Dermis blood vessel endothelial cell (primary cell): ENCODE measurements at places on chromosomes 5 and 9. TPM values are rescaled to one million over a fixed set of nuclear protein-coding genes. Genes with fewer than 3 reads are reported as not detected.

GRCh38 chr5:107653685-107654084, 17.1 kb downstream of the EFNA5 start:
- DNase-seq, result no peak

DNA sequence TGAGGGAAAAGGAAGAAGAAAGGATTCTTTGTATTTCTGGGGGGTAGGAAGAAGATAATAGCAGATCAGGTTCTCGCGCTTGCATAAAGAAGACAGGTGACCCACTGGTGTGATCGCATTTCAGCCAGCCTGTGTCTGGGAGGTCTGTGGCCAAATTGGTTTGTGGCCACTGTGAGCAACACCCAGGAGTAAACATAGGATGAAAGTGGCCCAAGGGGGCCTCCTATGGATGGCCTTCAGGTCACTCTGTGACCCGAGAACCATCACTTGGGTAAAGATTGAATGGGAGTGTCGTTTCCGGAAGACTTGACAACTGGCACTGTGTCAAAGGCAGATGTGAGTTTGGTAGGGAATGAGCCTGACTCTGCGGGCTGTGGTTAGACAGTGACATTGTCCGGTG, 34.2 kb downstream of the RAI14 start:
- no peak for DNase-seq

GRCh38 chr5:135648116-135648515, 69.3 kb upstream of the CXCL14 start:
- DNase-seq, result no peak

GRCh38 chr9:27703216-27703980, 130.1 kb upstream of the C9orf72 start:
- DNase-seq, result no peak

DNA sequence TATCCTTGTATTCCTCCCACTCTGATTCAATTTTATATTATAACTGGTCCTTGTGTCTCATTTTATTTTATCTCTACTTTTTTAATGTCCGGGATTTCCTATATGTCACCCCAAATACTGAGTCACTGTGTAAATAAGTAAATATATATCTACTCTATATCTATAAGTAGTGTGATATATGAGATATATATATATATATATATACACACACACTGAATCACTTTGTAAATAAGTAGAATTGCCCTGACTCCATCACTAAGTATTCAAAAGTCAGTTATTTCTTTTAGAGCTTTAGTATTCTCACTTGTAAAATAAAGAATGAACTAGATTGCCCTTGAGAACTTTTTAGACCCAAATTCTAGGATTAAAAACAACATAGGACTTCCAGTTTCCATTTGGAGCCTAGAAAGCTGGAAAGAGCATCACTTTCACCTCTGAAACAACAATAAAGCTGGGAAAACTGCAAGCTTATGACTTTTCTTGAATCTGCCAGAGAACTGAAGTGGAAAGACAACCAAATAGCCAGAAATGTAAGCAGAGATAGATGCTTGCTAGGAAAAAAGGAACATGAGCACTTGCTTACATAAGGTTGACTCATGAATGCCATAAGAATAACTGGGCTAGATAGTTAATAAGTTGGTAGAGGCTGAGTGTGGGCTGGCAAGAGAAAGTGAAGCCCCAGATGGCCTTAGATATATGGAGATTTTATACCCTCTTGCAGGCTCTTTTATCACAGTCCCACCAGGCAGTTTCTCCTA, 171.1 kb upstream of the TLX3 start:
- no peak for DNase-seq

DNA sequence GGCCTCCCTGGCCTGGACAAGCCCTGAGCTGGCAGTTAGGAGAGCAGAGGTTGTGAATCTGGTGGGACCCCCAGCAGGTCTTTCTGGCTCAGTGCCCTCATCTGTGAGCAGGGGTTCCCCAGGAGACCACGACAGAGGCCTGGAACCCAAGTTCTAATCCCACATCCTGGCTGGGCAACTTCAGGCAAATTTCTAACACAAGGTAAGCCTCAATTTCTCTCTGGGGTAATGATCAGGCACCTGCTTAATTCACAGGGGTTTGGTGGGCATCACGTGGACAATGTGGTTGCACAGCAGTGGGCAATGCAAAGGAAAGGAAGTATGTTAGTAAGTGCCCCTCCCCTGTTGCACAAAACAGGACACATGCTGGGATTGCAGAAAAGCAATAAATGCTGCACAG, 1.9 kb upstream of the KCNIP1 start:
- DNase-seq, result no peak

GRCh38 chr9:125538092-125538473, 168.9 kb downstream of the MAPKAP1 start:
- DNase-seq, result peak; percentile 77

- DNase-seq, result peak; percentile 81
Observed at GRCh38 chr9:109098171-109098959, 21.4 kb downstream of the TMEM245 start.

DNA sequence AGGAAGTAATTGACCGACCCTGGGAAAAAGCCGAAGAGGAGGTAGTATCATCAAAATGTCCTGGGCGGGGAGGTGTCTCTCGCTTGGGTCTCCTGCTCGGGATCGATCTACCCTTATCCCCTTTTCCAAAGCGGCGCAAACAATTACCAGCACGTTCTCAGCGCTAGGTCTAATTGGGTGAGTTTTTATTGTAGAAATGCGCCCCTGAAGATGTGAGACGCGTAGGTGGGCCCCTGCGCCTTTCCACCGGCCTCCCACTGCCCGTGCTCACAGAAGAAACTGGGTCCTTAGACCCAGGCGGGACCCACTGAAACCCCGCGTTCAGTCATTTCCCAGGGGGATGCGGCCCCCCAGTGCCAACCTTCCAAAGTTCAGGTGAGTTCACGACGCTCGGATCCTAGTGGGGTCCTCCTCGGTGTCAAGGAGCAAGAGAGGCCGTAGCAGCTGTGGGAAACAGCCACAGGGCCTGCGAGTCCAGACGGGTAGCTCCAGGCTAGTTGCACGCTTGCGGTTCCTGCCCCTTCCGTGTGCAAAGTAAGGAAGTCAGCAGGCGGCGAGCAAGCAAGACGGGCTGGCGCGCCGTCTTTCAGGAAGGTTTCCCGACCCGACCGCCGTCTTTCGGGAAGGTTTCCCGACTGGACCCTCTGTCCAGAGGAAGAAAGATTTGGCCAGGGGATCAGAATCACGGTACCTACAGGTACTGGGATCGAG, 1.5 kb downstream of the SMIM32 start:
- DNase-seq, result peak; percentile 62

DNA sequence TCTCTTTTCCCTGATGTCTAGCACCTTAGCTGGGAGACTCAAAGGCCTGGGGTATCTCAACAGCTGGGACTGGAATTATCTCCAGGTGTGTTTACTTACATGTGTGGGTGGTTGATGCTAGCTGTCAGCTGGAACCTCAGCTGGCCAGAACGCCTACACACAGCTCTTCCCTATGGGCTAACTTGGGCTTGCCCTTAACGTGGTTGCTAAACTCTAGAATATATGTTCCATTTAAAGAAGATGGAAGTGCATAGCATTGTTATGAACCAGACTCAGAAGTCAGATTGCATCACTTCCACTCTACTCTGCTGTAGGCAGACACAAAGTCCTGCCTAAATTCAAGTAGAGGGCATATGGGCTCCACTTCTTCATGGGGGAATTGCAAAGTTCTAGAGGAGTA, 29.3 kb downstream of the SGCD start:
- DNase-seq, result no peak

DNA sequence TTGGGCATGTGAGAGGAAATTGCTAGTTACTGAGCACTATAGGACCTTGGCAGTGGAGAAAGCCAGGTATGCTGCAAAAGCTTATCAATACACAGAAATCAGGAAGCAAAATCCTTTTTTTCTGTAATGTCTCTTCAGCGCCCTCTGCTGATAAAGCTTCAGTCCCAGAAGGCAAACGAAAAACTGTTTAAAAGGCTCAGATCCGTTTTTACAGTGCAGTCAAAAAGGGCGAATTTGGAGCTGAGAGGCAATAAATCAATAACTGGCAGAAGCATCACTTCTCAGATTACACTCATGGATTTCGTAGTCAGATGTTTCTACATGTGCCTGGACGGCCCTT, 1.1 kb upstream of the MAN2A1 start:
- DNase-seq, result peak; percentile 67

DNA sequence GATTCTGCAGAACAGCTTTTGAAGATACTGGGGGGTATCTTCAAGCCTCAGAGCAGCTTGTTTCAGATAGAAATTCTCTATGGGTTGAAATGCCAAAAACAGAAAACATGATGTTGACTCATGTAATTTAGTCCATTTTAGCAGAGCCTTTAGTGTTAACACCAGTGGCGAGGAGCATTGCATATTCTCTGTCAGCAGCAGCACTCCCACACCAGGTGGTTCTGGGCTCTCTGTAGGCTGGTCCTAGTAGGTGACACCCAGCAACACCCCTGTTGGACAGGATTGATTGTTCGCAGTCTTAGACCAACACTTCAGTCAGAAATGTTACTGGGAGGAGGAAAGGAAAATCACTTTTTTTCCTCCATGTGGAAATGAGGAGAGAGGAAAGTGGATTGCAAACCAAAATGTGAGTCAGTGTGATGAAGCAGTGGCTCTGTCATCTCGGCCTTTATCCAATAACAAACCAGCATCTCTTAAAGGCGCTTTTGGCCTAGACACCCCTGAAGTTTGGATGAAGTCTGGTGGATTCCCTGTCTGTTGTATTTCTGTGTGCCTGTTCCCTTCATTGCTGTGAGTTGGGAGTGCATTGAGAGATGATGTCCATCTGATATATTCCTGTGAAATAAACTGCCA, 16.8 kb downstream of the SLC46A2 start:
- DNase-seq, result no peak

DNA sequence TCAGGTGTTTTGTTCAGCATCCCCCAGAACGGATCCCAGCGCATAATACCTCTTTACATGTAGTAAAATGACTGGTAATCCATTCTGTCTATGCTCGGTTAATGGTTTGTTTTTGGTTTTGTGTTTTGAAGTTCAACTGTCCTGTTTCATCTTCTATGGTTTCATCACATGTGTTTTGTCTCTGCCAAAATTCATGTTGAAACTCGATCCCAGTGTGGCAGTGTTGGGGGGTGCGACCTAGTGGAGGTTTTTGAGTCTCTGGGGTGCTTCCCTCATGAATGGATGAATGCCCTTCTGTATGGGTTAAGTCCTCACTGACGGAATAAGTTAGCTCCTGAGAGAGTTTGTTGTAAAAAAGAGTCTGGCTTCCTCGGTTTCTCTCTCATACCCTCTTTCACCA, 317.4 kb downstream of the KDM4C start:
- DNase-seq, result no peak

DNA sequence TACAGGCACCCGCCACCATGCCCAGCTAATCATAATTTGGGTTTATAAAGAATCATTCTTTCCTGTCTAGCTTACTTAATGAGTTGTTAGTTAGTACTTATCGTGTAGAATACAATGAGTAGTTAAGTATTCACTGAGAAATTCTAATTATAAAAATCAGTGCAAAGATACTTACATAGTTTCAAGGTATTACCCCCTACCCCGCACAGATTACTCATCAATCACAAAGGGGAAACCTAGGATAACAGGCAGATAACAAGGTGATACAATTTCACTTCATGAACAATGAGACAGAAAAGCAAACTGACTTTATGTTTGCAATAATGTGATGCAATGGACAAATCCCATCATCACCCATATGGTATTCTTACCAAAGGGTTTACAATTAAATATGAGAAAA, 109.6 kb downstream of the FAM174A start:
- no peak for DNase-seq

- no peak for DNase-seq
Observed at GRCh38 chr9:37377688-37378612, 44.5 kb upstream of the GRHPR start.

DNA sequence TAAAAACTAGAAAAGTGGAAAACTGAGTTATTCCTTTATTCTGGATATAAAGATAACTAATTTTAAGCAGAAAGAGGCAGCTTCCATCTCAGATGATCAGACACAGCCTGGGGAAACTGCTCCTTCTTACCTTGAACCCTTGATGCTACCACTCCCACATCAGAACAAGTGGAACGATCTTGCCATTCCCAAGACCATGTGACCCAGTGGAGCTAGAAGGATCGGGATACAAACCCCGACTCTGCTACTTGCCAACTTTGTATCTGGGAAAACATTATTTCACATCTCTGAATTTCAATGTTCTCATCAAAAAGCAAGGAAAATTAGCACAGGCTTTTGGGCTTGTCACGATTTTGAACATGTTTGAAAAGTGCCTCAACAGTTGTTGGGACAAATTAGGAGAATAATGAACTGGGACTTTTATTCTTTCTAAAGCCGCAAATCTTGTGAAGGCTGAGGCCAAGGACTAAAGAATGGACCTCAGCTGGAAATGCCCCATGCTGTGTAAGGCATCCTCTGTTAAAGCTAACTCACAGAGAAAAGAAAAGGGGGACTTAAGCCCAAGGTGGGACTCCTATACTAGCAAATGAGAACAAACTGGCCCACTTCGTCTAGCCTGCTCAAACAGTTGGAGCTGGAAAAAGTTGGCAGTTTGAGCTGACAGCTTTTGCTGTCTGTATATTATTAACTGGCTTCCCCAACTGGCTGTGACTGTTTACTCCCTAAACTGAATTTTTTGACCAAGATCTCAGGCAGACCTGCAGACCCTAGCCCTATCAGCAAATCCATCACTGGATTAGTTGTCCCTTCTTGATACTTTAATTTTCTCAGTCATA, 552.3 kb downstream of the EFNA5 start:
- no peak for DNase-seq

DNA sequence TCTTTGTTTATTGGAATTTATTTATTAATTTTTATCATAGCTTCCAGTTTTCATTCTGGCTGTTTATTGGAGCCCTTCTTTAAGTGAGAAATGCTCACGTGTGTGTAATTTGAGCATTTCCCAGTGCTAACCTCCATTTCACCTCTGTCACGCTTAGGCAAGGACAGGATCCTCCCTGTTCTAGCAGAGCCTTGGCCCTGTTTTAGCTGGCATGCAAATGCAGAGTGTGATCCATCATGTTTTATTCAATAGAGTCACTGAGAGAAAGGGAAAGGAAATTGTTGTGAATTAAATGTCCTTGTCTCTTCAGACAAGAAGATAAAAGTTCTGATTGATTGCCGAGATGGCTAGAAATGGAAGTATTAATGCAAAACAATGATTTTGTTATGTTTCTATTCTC, 137.3 kb upstream of the ACO1 start:
- no peak for DNase-seq

DNA sequence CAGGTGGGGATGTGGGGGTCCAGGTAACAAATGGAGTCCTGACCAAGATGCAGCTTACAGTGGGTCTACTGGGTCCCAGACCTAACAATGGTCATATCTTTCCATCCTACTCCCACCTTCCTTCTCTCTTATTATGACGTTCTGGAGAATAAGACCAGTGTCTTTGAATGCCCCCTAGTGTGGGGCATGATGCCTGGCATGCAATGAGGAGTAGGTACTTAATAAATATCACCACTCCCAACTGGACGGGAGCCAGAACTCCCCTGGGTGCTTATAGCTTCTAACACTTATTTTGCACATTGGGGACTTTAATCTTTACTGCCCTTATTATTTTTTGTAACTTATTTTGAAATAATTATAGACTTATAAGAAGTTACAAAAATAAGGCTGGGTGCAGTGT, 98.2 kb downstream of the NDFIP1 start:
- DNase-seq, result peak; percentile 41

- no peak for DNase-seq
Observed at GRCh38 chr5:120564013-120564412, 99.9 kb downstream of the PRR16 start.

The SPDL1 gene
- 10.9 and 27.5 TPM in 2 replicates for total RNA-seq

The PCDHGA9 gene
- total RNA-seq, result 2.9 and 3.6 TPM in 2 replicates

The ACTBL2 gene
- total RNA-seq, result 0.05 and 0.17 TPM in 2 replicates

The AGTPBP1 gene
- 31.6 and 34.4 TPM in 2 replicates for total RNA-seq

The MAP3K1 gene
- total RNA-seq, result 50.5 and 55.1 TPM in 2 replicates

The PHF24 gene
- not detected in 2 replicates for total RNA-seq

The SLC12A7 gene
- 31.3 and 38.8 TPM in 2 replicates for total RNA-seq

The MAP1B gene
- total RNA-seq, result 134 and 182 TPM in 2 replicates

The SOHLH1 gene
- 0.05 TPM in 1 of 2 replicates, not detected in the other for total RNA-seq
